ENCODE measurements at places on chromosomes 1 and 21. TPM values are rescaled to one million over a fixed set of nuclear protein-coding genes. Genes with fewer than 3 reads are reported as not detected.

DNA sequence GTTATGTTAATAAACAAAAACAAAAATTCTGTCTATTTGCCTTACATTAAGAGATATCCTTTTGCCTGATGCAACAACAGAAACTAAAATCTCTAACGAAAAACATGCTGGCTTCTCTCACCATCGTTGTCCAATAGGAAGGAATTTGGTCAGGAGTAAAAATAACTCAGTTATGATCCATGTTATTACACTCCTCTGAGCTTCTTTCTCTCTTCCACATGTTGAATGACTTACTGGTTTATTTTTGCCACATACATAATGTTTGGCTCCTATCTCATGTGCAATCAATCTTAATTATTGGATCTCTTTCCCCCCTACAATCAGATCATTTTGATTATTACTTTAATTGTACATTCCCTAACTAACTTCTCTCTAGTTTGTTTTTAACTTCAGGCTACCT is 688.4 kb downstream of the USP25 start:
- DNase-seq, result no peak

DNA sequence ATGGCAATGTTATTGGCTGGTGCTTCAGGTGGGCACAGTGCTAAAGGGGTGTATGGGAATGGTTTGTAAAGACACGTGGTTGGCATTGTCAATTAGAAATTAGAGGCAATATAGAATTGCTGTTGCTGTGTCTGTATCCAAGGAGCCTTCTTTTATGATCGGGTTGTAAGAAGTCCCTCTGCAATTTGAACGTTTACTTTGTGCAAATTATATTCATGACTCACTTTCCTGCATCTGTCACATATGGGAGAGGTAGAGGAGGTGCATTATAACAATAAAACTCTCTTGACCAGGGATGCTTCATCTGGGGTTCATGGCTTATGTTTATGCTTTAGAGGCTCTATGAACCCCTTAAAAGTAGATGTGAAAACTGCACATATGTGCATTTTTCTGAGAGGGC is 130.4 kb upstream of the DNAH14 start:
- no peak for DNase-seq

The RXRG gene
- polyA plus RNA-seq, result not detected

The NR5A2 gene
- polyA plus RNA-seq, result 4.5 TPM

The ATAD3C gene
- 1.3 TPM for polyA plus RNA-seq

DNA sequence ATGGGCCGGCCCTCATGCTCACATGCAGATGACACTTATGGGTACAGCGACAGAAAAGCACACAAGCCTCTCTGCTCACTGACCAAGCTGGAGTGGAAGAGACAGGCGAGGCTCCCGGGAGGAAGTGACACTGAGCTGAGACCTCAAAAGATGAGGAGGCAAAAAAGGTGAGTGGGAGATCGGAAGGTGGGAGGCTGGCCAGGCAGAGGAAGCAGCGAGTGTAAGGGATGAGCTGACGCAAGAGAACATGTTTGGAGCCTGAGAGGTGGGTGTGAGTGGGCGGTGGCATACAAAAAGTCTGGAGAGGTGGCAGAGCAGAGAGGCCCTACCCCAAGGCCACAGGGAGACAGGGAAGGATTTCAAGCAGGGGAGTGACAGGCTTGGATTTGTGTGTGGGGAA is 18.2 kb upstream of the CDCP2 start:
- no peak for DNase-seq

The GUCA2A gene
- not detected for polyA plus RNA-seq

The C8B gene
- not detected for polyA plus RNA-seq

DNA sequence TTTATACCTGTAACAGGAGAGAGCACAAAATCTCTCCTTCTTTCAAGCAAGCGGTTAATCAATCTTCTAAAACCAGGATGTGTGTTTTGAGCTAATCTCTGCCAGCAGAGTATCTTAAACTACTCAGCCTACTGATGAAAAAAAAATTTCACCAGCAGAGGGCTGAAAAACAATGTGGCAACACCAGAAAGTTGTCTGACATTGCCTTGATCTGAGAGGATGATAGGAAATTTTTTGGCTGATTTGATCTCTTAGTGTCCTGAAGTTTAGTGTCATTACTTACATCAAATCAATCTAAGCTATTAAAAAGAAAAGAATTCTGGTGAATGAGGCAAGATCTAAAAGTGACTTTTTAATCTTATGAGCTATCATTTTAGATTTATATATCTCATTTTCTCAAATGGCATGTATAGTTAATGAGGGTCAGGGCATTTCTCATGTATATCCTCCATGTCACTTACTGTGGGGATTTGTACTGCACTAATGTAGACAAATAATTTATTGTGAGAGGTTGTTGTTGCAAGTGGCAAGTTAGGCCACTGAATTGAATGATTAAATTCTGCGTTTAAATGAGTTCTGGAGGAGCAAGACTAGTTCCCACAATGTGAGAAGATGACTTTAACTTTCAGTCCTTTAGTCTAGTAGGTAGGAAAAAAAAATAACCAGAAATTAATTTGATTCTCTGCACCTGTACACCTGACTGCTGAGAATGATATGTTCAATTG is 10.9 kb downstream of the ADAMTS1 start:
- peak; percentile 44 for DNase-seq

DNA sequence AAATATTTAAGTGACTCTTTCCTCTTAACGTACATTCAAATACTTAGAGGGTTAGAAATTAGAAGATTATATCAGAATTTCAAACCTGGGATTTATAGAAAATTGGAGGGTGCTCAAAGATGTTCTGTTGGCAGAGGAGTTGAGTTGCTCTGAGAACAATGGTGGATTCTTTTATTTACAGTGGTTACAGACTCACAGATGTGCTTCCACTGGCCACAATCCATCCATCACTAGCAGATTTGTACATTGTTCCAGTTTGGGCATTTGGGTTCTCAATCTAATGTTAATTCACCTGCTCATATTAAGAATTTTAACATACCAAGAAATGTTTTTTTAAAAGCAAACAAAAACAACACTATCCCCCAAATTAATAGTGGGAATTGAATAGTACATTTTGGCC is 23.5 kb downstream of the DNAJC6 start:
- DNase-seq, result no peak

The DMRTA2 gene
- polyA plus RNA-seq, result not detected

The TRIM17 gene
- 1.4 TPM for polyA plus RNA-seq
